ENCODE measurements at places on chromosomes 11 and 22.
A peak's percentile ranks its signal among the peaks of the same experiment; 100 is the strongest.

DNA sequence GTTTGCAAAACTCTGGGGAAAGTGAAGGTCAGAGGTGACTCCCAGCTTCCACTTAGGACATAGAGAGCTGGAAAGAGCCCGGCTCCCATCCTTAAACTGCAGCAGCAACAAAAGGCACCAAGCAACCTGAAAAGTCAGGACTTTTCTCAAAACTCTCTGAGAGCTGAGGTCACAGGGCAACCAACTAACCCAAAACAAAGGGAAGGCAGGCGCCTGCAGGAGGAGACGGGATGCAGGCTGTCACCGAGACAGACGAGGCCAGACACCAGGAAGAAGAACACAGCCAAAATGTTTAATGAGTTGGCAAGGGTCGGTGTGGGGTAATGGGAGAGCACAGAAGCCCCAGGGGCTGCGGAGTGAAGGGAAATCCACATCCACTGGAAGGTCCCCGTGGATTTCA is 19.9 kb downstream of the ASCL2 start:
- no peak for DNase-seq

DNA sequence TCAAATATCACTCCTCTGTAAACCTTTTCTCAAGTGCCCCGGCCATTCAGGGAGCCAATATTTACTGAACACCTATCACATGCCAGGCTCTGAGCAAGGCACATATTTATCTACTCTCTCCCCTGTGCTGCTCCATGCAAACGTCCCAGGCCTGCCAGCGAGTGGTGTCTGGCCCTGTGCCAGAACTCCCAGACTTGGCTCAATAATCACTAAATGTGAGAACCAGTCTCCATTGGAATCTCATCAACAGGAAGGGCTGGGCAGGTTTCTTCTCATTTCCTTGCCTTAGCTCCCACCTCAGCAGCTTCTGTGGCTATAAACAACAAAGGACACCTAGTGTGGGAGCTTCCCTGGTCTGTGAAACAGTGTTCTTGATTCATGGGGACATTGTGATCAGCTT is 21.7 kb downstream of the RASSF10 start:
- DNase-seq, result no peak

DNA sequence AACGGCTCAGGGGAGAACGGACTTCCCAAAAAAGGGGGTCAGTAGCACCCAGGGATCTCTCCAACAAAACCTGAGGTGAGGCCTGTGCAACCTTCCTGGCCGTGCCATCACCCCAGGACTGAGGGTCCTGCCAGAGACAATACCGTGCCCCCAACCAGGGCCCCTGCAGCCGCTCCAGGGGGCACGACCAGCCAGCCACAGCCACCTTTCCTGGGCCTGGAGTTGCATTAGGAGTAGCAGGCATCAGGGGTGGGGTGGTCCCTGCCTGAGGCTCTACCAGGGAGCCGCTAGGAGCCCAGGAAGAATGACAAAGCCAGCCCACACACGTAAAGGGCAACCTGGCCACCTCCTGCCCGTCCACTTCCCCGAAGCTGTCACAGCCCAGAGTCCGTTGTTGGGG is 137.8 kb downstream of the BRD1 start:
- DNase-seq, result no peak

DNA sequence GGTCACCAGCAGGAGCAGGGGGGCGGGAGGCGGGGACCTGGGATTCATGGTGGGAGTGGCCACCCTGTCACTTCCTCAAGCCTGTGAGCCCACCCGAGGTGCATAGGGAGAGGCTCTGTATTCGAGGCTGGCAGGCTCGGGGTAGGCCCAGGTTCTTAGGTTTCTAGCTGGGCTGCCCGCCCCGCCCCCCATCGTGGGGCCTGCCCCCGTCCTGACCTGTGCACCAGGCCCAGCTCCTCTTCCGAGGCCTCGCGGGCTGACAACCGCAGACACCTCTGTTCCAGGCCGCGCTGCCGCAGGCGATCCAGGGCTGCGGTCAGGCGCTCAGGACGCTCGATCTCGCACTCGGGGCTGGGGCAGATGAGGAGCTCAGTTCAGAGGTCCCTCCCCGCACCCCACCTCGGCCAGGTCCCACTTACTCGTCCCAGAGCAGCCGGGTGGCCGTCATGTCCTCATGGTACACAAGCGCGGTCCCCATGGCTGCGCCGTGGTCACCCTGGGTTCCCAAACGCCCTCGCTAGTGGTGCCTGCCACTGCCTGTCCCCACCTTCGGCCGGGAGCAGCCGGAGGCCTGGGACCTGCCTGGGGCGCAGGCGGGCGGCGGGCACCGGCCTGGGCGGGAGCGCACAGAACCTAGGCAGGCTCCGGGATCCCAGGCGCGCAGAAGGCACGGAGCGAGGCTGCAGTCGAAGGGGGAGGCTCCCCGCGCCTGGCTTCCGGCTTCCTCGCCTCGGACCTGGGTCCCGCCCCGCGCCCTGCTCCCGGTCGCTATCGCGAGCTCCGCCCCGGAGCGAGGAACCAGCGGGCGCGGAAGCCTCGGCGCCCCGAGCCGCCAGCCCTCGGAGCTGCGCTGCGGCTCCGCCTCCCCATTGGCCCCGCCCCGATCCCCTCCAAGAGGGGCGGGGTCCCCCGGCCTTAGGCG is at the start of gene HDAC10:
TSS of gene HDAC10 (minus strand) at position 711 of the 922 bp plus-strand sequence. CDS start at position 478, 233 bp downstream.
- DNase-seq, result peak; percentile 90

All from CD4-positive, alpha-beta T cell treated with Interleukin-17A for 4 hours (primary cell).